Activated CD4-positive, alpha-beta T cell treated with anti-CD3 and anti-CD28 coated beads, Interleukin-2, amount 10 ng/mL, durations not matched to agents 24 days and 14 days (primary cell): ENCODE measurements at places on chromosomes 13 and 19. TPM values are rescaled to one million over a fixed set of nuclear protein-coding genes. Genes with fewer than 3 reads are reported as not detected.

Gene SPRED3
- 2.9 and 3.0 TPM in 2 replicates for total RNA-seq

Gene SLC17A7
- total RNA-seq: 0.12 and 0.54 TPM in 2 replicates

- DNase-seq: no peak
These were observed 437.0 kb downstream of the SUCLA2 start for GRCh38 chr13:47564041-47564440.

DNA sequence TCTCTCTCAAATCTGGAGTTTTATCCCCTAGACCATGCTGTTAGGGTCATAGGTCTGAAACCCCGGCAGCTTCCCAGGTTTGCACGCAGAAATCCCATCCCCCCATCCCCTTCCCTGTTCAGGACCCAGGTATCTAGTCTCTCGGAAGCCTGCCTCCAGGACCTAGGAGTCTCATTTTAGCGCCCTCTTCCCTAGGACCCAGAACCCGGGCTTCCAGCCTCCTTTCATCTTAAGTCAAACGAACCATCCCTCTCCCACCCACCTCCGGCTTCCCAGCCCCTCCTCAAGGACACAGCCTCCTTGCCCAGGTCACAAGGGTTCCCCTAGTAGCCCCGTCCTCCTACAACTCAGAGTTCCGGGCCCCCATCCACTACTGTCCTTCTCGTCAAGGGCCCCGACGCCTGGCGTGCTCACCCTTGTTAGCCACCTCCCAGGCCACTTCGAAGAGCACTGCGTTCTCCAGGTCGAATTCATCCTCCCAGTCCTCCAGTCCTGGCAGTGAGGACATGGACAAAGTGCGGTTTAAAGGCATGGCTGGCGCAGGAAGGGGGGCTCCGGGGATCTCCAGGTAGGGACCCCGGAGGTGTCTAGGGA, 431 bp downstream of the GYS1 start:
- DNase-seq: no peak

DNA sequence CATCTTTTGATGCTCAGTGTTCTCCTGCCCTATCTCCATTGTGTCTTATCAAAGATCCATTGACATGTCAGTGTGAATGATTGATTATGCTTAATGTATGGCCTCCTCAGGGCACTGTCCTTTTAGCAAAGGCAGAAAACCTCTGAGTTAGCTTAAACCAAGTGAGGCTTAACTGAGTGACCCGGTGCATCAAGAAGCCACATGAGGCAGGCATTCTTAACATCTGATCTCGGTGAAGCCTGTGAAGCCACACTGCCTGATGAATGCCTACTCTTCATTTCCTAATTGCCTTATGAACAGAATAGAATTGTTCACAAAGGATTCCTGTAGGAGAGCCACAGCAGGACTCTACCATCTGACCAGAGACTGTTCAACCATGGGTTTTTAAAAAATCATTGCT, 168.1 kb upstream of the SOX21 start:
- DNase-seq: no peak
